ENCODE measurements at places on chromosomes 5 and 9.

GRCh38 chr5:152987131-152987530 lies 503.3 kb upstream of the GRIA1 start:
- DNase-seq: no peak

DNA sequence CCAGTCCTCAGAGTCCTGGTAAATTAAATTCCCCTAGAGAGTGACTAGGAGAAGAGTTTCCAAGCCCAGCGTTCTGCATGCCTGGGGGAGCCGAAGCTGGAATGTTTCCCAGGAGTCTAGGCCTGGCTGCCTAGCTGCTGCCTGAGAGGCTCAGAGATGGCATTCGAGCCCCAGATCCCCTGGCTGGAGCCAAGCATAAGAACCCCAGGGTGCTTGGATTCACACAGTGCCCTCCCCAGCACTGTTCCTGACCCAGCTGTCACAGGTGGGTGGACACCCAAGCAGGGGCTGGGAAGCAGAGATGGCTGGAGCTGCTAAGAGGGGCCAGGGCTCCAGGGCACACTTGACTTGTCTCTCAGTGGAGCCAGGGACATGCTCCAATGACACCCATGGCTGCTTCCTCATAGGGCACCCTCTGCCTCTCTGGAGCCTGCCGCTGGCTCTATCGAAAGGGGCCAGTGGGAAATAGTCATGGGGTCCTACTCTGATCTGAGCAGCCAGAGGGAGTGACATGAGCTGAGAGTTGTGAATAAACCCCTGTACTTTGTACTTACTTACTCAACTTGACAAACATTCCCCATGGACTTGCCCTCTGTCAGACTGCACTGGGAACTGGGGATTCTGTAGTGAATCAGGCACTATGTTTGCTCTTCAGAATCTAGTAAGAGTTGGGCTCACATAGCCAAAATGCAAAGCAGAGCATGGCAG lies 62.6 kb upstream of the XPA start:
- no peak for DNase-seq

GRCh38 chr9:113737517-113738271 lies 138.4 kb upstream of the ZNF618 start:
- DNase-seq: no peak

DNA sequence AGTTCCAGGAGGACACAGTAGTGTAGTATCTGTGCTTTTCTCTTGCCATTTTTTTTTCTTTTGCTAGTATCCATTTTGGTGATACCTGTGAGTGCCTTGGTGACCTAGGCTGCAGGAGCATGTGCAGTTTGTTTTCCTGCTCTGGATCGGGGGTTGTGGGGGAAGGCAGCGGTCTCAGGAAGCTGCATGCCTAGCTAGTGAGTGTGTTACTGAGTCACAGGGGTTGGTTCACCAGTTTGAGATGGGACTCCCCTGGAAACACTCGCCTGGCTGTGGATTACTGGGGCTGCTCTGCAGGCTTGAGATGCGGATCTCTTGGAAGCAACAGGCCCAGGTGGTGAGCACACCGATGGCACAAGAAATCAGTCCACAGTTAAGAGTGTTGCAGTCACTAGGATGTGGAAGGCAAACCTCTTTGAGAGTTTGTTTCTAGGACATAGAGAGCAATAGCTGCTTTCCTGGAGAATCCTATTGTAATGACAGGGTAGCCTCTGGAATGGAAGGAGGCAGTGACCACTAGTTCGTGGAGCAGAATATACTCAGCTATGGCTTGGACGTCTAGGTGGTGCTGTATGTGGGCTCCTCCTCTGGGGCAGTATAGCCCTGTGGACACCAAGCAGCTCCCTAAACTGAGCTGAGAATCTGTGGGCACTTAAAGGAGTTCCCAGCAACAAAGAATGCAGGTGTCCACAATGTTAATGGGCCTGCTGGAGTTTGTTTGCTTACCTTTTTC lies 20.0 kb upstream of the SPATA31E1 start:
- no peak for DNase-seq

DNA sequence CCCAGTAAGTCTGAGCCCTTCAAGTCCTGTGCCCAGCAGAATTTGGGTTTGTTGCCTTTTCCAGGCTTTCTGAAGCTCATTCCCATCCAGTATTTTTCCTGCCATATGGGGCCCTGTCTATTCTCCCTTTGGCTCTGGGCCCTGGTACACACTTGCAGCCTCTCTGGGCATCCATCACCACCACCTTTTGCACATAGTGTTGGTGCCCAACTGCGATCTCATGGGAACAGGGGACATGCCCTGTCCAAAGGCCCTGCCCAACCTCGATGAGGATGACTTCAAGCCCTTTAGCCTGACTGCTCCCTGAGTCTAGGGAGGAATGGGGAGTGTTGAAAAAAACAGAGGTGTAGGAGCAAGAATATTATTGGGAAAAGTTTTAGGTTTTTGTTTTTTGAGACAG lies 11.5 kb downstream of the RGS3 start:
- no peak for DNase-seq

DNA sequence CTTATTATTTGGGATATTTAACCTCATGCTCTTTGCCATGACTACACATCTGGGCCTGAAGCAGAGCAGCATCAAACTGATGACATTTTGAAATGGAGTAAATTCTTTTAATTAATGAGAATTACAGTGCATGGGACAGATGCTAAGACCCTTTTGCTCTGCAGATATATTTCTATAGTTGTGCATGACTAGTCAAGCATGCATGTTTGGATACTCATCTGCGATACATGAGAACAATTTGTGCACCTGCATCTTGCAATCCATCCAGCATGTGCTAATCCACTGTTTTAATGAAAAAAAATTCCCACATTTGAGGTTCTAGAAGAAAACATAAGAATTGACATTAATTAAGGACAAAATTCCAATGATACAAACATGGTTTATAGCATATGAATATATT lies 1047.6 kb upstream of the ACO1 start:
- DNase-seq: no peak

- no peak for DNase-seq
Observed at GRCh38 chr5:140214831-140215230, 39.8 kb downstream of the CYSTM1 start.

DNA sequence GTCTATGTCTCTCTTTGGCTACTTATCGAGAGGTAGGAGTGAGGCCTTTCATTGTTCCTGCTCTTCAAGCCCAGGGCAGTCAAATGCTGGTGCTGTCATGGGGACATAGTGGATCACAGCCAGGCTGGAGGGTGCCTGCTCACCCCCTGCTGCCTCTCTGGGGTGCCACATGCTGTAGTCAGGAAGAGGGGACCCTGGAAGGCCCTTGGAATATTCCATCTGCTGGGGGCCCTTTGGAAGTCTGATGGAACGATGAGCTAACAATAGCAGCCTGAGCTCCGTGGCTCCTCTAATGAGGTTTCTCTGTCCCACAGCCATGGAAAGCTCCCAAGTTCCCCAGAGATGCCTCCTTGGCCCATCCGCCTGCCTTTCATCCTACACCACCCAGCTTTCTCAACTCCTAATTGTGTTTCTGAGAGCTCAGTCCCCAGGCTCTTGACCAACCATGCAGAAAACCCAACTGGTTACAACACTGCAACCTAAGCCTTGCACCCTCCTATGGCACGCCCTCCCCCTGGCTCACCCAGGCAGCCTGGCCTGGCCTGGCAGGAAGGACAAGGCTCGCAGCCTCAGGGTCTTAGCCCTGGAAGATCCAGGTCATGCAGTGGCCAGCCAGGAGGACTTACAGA lies 91.7 kb downstream of the NRG2 start:
- DNase-seq: no peak

DNA sequence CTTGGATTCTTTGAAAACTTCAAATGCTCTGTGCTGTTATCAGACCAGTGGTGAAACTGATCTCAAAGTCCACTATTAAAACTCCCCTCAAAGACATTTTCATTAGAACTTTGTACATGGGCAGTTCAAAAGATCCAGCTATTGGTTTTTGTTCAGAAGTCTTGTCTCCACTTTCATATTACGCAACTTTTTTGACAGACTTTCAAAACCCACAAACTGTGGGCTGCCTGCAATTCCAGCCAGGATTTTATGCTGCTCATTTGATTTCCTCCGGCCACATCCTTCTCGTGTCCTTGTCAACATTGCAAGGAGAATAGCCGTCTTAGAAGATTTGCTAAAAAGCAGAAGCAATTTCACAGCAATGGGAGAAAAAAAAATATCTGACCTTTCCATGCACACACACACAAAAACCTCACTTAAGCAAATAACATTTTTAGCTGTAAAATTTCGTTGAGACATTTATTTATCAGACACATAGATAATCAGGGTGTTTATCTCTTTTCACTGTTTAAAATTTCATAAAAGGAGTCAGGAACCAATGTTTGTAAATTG lies 1990.5 kb downstream of the MAT2B start:
- DNase-seq: no peak

DNA sequence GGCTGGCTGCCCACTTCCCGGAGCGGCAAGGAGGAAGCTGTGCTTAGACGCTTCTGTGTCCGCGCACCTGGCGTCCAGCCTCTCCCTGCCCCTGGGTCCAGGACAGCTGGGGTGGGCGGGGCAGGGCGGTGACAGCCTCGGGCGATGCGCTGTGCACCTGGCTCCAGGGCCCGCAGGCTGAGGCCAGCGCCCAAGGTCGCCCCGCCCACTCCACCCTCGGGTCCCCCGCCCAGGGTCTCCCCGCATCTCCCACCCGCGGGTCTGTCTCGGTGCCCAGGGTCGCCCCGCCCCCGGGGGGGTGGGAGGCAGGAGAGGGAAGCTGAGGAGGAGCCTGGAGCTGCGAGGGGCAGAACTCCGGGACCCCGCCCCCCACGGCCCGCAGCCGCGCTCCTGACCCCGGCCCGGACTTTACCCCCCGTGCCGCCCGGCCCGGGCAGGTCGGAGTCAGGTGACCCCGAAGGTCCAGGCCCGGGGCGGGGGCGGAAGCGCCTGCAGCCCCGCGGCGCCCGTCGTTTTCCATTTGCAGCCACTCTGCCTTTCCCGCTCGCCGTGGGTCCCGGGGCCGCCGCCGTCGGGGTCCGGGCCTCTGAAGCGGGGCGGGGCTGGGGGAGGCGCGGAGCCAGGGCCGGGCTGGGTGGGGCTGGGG lies at the start of gene ENTPD8:
Gene ENTPD8, minus strand, starts transcription at position 69 of the 646 bp plus-strand sequence. CDS start 3,072 bp downstream, outside the sequence.
- DNase-seq: no peak

DNA sequence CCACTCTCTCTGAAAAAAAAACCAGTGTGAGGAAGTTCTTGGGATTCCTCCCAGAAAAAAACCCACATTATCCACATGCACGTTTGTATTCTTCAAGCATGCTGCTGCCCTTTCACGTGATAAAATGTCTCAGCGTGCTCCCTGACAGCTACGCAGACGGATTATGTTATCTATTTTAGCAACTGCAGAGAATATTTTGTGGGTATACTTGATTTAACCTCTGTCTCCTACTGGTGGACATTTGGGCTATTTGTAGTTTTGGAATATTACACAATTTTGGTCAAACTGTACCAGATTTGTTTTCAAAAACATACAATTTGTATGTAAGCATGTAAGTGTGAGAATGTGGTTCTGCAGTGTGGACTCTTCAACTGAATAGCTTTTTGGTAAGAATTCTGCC lies 10.7 kb downstream of the PRRC2B start:
- no peak for DNase-seq

- DNase-seq: no peak
Observed at GRCh38 chr5:173396311-173396993, 68.2 kb upstream of the STC2 start.

DNA sequence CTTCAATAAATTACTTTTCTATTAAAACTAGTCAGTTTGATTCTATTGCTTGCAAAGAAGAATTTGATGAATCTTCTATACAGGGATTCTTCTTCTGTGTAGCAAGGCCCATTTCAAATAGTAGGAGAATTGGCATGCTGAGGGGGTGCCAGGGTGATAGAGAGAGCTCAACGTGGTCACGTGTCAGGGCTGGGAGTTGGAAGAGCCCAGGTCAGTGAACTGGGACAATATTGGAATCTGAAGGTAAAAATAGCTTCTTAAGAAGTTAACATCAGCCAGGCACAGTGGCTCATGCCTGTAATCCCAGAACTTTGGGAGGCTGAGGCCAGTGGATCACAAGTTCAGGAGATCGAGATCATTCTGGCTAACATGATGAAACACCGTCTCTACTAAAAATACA lies 64.1 kb upstream of the TLE1 start:
- no peak for DNase-seq

GRCh38 chr5:93915142-93915553 lies 173.7 kb upstream of the POU5F2 start:
- DNase-seq: no peak

GRCh38 chr5:6596388-6596787 lies 36.5 kb downstream of the NSUN2 start:
- no peak for DNase-seq

- no peak for DNase-seq
Observed at GRCh38 chr5:170368586-170368985, 20.6 kb downstream of the KCNMB1 start.

DNA sequence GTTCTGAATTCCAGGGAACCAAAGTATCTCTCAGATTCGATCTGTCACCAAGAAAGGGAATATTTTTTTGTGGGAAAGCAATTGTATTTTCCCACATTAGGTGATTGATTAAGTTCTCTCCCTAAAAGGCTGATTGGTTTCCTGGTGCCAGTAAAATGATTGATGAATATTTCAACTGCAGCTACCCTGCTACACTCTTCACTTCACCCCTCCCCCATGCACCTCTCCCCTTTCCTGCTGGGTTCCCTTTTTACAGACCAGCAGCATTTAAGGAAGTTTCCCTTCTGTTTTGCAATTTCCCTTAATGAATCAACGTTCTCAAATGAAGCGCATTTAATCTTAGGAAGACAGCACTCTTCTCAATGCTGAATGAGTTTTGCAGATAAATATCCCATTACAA lies 13.1 kb downstream of the NR6A1 start:
- no peak for DNase-seq

GRCh38 chr5:18798058-18798457 lies 1163.8 kb downstream of the TAF11L14 start:
- no peak for DNase-seq

GRCh38 chr9:70398145-70398556 lies 16.3 kb downstream of the KLF9 start:
- no peak for DNase-seq

GRCh38 chr5:175598774-175599173 lies 59.1 kb upstream of the HRH2 start:
- no peak for DNase-seq

- DNase-seq: no peak
Observed at GRCh38 chr5:133145436-133146170, 93.8 kb downstream of the HSPA4 start.

DNA sequence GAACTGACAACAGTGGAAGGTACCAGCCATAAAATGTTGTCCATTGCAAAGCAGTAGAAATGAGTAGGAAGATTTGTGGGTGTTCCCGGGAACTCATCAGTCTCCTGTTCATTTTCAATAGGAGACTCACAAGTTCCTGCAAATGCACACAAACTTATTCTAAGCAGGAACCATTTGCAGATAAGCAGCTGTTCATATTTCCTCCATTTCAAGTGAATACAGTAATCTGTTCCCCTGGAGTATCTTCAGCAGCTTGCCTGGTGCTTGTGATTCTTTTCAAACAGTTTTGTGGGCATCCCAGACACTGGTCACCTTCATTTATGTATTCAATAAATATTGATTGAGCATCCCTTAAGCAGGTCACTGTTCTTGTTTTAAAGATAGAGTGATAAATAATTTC lies 1315.5 kb upstream of the C9orf72 start:
- DNase-seq: no peak

DNA sequence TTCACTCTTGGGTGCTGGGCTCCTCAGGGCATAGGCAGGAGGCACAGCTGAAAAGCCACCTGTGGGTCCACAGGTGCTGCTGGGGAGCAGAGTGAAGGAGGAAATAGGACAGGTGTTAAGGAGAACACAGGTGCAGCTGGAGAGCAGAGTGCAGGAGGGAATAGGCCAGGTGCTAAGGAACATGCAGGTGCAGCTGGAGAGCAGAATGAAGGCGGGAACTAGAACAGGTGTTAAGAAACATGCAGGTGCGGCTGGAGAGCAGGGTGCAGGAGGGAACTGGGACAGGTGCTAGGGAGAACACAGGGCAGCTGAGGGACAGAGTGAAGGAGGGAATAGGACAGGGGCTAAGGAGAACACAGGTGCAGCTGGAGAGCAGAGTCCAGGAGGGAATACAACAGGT lies 43.8 kb upstream of the PLEKHG4B start:
- DNase-seq: no peak
